ENCODE measurements at places on chromosomes 3 and 15. TPM values are rescaled to one million over a fixed set of nuclear protein-coding genes. Genes with fewer than 3 reads are reported as not detected.
A peak's percentile ranks its signal among the peaks of the same experiment; 100 is the strongest.

CHRFAM7A gene
- total RNA-seq, result 0.48 TPM

CHRM5 gene
- not detected for total RNA-seq

- no peak for DNase-seq
- no peaks in the 10 kb centered on the region for H3K27me3 ChIP-seq
- H3K36me3 ChIP-seq, result no peaks in the 10 kb centered on the region
- H3K4me1 ChIP-seq, result peaks cover 31% of the 10 kb centered on the region
- H3K27ac ChIP-seq, result peak overlapping the region; percentile 88
Observed at GRCh38 chr3:196192524-196193051, 18.6 kb downstream of the ZDHHC19 start.

DNA sequence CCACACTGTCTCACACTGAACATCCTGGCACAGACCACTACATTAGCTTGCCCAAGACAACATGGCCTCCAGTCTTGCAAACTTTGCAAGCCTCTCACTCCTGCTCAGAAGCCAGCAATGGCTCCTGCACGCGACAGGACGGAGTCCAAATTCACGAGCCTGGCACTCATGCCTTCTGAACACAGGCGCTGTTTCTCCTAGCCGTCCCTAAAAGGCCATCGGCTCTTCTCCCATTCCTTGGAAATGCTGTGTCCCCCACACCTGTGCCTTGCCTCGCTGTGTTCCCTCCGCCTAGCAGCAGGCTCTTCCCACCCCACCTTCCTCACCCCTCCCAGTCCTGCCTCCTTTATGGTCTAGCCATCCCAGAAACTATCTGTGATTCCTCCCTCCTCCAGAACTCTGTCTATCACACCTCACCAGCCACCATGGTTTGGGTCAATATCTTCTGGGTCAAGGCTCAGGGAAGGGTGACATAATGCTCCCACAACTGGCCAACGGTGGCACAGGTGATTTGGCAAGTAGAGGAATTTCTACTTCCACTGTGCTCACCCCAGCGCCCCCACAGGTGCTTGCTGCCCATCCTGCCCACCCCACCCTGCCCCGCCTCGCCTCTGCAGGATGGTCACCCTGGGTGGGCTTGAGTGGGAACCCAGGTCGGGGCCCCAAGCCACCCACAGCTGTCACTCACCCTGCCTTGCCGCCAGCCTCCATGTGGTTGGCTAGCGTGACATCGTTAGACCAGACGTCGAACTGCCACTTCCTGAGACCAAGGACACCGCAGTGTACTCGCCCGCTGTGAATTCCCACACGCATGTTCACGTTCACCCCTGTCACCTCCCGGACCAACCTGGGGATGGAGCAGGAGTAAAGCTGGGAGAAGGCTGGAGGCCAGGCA lies 120.7 kb downstream of the ADCY5 start:
- H3K4me3 ChIP-seq, result no peak overlapping the region
- peaks cover 44% of the 10 kb centered on the region for H3K4me1 ChIP-seq
- no peaks in the 10 kb centered on the region for H3K36me3 ChIP-seq
- DNase-seq, result no peak

GRCh38 chr3:185645596-185646381 lies 59.7 kb downstream of the SENP2 start:
- no peak overlapping the region for H3K27ac ChIP-seq
- peaks cover 4% of the 10 kb centered on the region for H3K36me3 ChIP-seq
- no peaks in the 10 kb centered on the region for H3K4me1 ChIP-seq
- H3K4me3 ChIP-seq, result no peak overlapping the region
- no peak for DNase-seq

DNA sequence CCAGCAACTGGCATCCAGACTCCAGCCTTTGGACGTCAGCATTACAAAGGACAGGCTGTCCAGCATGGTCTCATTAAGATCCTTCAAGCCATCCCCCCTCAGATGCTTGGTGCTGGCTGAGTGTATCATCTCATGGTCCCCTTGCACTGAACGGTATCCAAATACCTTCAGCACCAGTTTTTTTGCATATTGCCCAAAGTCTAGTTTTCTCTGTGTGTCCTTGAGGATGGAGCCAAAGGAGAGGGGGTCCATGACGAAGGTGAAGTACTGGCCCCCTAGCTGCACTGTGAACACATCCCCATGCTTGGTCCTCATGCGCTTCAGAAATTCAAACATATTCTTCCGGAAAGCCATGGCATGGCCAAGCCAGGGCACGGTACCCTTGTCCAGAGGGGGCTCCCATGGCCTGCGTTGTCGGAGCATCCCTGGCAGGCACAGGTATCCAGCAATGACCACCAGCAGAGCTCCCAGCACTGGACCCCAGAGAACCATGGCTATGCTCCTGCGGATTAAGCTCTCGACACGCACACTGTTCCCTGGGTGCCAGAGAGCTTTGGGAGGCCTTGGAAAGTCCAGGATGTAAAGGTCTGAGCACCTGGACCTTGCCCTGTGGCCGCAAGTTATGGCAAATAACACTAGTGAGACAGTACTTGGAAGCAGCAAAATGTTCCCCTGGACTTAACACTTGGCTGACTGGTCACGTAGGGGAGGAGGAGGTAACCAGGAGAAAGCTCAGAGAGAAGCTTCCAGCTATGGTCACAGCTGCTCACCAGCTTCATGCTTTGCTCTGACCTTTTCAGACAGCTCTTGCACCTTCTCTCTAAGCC lies at the start of gene CYP8B1:
CYP8B1 (minus strand) TSS at position 555 of the 827 bp plus-strand sequence; CDS start at position 492, 63 bp downstream.
- DNase-seq, result no peak
- no peaks in the 10 kb centered on the region for H3K36me3 ChIP-seq
- no peaks in the 10 kb centered on the region for H3K27me3 ChIP-seq
- H3K4me1 ChIP-seq, result peaks cover 16% of the 10 kb centered on the region
- no peak within 1 kb of the TSS for H3K27ac ChIP-seq

NANOGP8 gene
- total RNA-seq, result not detected

DNA sequence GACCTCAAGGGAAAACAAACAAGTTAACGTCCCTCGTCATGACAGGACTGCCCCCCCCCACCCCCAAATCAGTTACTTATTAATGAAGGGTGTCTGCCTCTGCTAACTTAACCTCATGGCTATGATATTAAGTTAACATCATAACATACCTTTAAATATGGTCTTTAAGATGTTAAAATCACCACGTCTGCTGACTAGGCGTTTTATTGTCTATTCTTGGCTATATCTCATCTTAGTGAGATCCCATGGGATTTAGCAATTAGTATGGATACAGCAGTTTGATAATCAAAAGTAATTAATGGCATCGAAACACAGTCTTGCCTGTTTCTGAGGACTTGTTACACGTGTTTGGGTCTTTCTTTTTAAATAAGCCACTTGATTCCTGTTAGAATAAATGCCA lies 186.9 kb downstream of the FOXB1 start:
- no peak for DNase-seq
- no peaks in the 10 kb centered on the region for H3K4me1 ChIP-seq
- no peaks in the 10 kb centered on the region for H3K36me3 ChIP-seq
- H3K27me3 ChIP-seq, result no peaks in the 10 kb centered on the region
- H3K27ac ChIP-seq, result no peak overlapping the region

DNA sequence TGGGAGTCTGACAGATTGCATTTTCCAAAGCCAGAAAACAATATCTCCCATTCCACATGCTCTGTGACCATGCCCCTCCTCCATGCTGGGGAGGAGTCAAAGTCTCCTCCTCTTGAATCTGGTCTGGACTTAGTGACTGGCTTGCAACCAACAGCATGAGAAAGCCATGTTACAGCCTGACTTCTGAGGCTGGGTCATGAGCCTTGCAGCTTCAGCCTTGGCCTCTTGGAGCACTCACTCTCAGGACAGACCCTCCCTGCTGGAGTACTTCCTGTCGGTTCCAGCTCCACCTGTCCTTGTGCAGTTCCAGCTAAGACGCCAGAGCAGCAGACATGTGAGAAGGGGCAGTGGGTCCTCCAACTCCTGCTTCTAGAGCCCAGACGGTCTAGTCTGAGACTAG lies 49.7 kb upstream of the RBSN start:
- H3K4me1 ChIP-seq, result no peaks in the 10 kb centered on the region
- DNase-seq, result no peak
- H3K4me3 ChIP-seq, result no peak overlapping the region

RBPMS2 gene
- total RNA-seq, result 209 TPM

TMEM40 gene
- 6.9 TPM for total RNA-seq

ACTRT3 gene
- 0.93 TPM for total RNA-seq

EPHA3 gene
- 5.2 TPM for total RNA-seq

DNA sequence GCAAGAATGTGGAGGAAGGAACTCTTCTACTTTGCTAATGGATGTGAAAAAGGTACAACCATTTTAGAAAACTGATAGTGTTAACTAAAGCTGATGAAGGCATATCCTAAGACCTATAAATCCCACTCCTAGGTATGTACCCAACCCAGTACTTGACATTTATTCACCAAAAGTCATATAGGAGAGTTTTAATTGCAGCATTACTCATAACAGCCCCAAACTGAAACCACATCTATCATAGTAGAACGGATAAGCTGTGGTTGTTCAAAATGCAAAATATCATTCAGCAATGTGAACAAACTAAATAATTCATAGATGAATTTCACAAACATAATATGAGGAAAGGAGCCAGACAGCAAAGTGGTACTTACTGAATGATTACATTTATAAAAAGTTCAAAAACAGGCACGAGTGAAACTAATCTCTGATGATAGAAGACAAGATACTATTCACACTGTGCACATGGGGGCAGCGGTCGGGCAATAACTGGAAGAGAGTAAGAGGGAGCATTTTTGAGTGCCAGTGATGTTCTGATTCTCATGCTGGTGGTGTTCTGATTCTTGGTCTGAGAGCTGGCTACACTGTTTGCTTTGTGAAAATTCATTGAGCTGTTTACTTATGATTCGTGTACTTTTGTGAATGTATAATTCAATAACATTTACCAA lies 34.3 kb downstream of the GOLIM4 start:
- H3K27me3 ChIP-seq, result no peaks in the 10 kb centered on the region
- no peak for DNase-seq
- H3K4me1 ChIP-seq, result peaks cover 64% of the 10 kb centered on the region
- H3K27ac ChIP-seq, result no peak overlapping the region
- no peak overlapping the region for H3K4me3 ChIP-seq
- no peaks in the 10 kb centered on the region for H3K36me3 ChIP-seq

- H3K27ac ChIP-seq, result no peak overlapping the region
- H3K4me3 ChIP-seq, result no peak overlapping the region
- H3K36me3 ChIP-seq, result no peaks in the 10 kb centered on the region
- DNase-seq, result no peak
Observed at GRCh38 chr3:52034651-52035050, 21.7 kb downstream of the DUSP7 start.

CFAP100 gene
- total RNA-seq, result not detected

ACAD9 gene
- total RNA-seq, result 38.3 TPM

DNA sequence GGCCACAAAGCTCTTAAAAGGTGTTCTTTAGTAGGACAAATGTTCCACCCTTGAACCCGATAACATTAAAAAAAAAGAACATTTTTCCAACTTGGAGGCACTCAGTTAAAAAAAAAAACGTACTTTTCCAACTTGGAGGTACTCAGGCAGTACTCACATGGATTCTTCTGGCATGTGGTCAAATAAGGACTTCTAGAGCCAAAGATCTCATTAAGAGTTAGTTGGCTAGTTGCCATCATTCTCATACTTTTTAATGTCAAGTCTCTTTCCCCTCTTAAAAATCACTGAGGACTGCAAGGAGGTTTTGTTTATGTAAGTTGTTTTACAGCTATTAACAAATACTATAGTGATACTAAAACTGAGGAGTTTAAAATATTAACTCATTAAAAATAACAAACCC lies 101.0 kb downstream of the CADPS start:
- DNase-seq, result no peak
- H3K27ac ChIP-seq, result no peak overlapping the region
- H3K4me1 ChIP-seq, result no peaks in the 10 kb centered on the region
- no peaks in the 10 kb centered on the region for H3K27me3 ChIP-seq
- no peaks in the 10 kb centered on the region for H3K36me3 ChIP-seq

LIPH gene
- 0.90 TPM for total RNA-seq

NLGN1 gene
- 10.5 TPM for total RNA-seq

DNA sequence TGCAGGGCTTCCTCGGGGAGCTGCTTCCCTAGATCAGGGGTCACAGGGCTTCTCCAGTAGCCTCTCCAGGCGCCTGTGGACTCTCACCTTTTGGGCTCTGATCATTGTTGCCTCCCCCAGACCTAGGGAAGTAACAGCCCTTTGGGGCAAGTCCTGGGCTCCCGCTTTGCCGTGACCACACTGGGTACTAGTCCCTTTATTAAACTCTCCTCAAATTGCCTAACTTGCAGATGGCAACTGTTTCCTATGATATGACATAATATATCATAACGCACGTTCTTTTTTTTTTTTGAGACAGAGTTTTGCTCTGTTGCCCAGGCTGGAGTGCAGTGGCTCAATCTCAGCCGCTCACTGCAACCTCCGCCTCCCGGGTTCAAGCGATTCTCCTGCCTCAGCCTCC lies 17.9 kb upstream of the NRROS start:
- no peaks in the 10 kb centered on the region for H3K27me3 ChIP-seq
- H3K27ac ChIP-seq, result no peak overlapping the region
- H3K4me3 ChIP-seq, result no peak overlapping the region
- no peak for DNase-seq
- H3K4me1 ChIP-seq, result peaks cover 21% of the 10 kb centered on the region

DNA sequence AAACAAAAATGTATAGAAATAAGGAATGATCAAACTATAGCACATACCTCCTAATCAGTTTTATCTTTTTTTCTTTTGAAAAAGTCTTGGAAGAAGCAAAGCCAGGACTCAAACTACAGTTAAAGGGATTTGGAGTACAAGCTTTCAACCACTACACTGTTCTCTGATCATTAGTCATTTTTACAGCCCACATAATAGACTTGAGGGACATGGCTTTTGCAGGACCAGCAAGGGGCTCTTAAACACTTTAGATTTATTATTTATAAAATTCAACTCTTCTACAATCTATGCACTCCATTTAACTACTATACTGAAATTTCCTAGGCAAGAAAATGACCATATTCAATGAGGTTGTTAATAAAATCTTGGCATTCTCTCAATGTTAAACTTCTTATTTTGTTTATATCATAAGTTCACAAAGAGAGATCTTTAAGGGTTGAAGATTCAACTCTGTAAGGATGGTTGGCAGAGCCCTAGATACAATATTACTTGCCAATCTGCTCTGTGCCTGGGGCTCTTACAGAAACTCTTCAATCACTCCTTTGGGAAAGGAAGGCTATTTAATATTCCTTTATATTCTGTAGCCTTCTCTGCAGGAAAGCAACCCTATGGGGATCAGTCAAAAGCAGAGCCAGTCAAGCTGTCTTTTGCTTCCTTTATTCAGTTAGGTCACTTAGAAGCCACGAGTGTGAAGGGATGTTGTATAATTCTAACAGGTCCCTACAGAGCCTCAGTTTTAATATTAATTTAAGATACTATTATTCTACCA lies 557.7 kb upstream of the SGO1 start:
- peaks cover 4% of the 10 kb centered on the region for H3K4me1 ChIP-seq
- no peak overlapping the region for H3K27ac ChIP-seq
- no peaks in the 10 kb centered on the region for H3K36me3 ChIP-seq
- H3K27me3 ChIP-seq, result no peaks in the 10 kb centered on the region
- no peak overlapping the region for H3K4me3 ChIP-seq

GRCh38 chr3:102441832-102442231 lies 7.0 kb downstream of the ZPLD1 start:
- H3K27me3 ChIP-seq, result no peaks in the 10 kb centered on the region
- H3K36me3 ChIP-seq, result no peaks in the 10 kb centered on the region
- H3K4me1 ChIP-seq, result no peaks in the 10 kb centered on the region
- no peak overlapping the region for H3K27ac ChIP-seq
- no peak for DNase-seq
- no peak overlapping the region for H3K4me3 ChIP-seq

All from heart right ventricle (tissue), 16 donors.